ENCODE measurements at places on chromosomes 11 and 22. TPM values are rescaled to one million over a fixed set of nuclear protein-coding genes. Genes with fewer than 3 reads are reported as not detected.

PGA4 gene
- not detected for total RNA-seq

DNA sequence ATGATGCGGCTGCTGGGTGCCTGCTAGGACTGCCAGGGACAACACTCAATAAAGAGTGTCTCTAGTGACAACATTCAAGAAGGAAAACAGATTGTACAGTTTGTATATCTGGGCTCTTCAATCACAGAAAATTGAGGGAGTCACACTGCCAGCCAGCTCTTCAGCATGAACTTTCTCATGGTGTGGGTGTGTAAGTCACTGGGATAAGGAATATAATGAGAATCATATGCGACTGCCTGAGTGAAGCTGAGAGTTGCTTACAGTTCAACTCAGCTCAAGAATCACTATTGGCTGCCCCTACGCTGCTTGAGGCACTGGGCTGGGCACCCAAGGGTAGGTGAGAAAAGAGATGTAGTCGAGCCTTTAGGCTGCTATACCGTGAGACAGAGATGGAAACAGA is 328.1 kb upstream of the PITPNB start:
- no peak overlapping the region for H3K4me3 ChIP-seq
- peaks cover 3% of the 10 kb centered on the region for H3K27me3 ChIP-seq
- no peak overlapping the region for H3K27ac ChIP-seq
- DNase-seq: no peak
- no peaks in the 10 kb centered on the region for H3K4me1 ChIP-seq

IL17REL gene
- total RNA-seq: not detected

KCNC1 gene
- total RNA-seq: not detected

DNA sequence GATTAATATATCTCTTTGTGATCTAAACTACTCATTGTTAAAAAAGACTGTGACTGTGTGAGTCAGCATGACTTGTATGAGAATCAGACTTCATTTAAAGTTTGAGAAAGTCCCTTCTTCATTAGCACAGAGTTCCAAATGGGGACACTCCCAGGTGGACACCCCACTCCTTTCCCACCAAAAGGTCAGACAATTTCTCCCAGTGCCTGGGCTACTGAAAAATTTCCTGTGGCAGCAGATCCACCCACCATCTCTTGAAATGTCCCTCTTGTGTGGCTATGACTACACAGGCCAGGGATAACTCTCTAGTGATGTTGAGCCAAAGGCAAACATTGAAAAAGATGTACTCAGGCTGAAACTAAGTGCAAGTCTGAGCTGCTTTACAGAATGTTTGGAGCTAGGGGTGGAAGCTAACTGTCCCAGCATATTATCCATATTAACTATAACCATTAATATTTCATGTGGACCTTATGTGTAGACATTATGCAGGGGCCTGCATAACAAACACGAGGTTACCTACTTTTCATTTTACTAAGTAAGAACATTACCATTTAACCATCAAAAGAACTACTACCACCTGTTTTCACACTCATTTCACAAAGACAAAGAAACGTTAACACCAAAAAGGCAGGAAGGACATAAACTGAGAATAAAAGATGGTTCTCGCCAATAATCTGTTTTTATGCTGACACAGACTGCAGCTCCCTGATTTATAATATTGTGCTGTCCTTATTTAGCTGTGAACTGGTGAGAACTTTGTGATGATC is 44.8 kb downstream of the MMP20 start:
- H3K36me3 ChIP-seq: peaks cover 9% of the 10 kb centered on the region
- no peaks in the 10 kb centered on the region for H3K27me3 ChIP-seq
- peaks cover 25% of the 10 kb centered on the region for H3K4me1 ChIP-seq
- no peak overlapping the region for H3K27ac ChIP-seq

GRCh38 chr11:76588455-76589325 is 81.9 kb downstream of the LRRC32 start:
- peaks cover 13% of the 10 kb centered on the region for H3K36me3 ChIP-seq
- peaks cover 64% of the 10 kb centered on the region for H3K4me1 ChIP-seq
- H3K27me3 ChIP-seq: no peaks in the 10 kb centered on the region
- H3K4me3 ChIP-seq: no peak overlapping the region
- peak; percentile 80 for DNase-seq

GRCh38 chr22:42958937-42959336 is 56.0 kb downstream of the PACSIN2 start:
- no peak overlapping the region for H3K4me3 ChIP-seq
- DNase-seq: no peak
- H3K4me1 ChIP-seq: peaks cover 40% of the 10 kb centered on the region
- peak overlapping the region; percentile 14 for H3K27ac ChIP-seq

KRTAP5-1 gene
- not detected for total RNA-seq

GSTT2B gene
- not detected for total RNA-seq

DNA sequence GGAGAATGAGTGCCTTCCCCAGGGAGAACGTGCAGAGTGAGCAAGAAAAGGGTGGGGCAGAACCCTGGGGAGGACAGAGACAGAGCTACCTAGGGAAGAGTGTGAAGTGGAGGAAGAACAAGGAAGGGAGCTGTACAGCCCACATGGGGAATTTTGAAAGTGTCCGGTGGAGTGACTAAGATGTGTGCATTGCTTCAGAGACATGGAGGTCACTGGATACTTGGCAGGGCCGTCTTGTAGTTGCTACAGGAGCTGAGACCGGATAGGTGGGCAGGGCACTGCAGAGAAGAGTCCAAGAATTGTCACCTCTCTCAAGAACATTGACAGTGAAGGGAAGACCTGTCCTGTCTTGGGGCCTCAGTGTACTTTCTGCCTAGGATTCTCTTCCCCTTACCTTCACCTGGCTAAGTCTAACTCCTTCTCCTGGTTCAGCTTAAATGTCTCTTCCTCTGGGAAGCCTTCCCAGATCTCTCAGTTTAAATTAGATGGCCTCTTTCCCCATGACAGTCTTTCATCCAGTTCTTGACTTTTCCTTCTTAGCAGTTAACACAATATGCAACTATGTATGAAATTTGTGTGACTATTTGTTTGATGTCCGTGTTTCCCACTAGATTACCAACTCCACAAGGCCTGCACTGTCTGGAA is 9.2 kb upstream of the P2RY6 start:
- no peak overlapping the region for H3K4me3 ChIP-seq
- no peaks in the 10 kb centered on the region for H3K4me1 ChIP-seq
- no peak overlapping the region for H3K27ac ChIP-seq
- peaks cover 50% of the 10 kb centered on the region for H3K27me3 ChIP-seq
- no peak for DNase-seq

AGBL2 gene
- total RNA-seq: 7.8 TPM

DNA sequence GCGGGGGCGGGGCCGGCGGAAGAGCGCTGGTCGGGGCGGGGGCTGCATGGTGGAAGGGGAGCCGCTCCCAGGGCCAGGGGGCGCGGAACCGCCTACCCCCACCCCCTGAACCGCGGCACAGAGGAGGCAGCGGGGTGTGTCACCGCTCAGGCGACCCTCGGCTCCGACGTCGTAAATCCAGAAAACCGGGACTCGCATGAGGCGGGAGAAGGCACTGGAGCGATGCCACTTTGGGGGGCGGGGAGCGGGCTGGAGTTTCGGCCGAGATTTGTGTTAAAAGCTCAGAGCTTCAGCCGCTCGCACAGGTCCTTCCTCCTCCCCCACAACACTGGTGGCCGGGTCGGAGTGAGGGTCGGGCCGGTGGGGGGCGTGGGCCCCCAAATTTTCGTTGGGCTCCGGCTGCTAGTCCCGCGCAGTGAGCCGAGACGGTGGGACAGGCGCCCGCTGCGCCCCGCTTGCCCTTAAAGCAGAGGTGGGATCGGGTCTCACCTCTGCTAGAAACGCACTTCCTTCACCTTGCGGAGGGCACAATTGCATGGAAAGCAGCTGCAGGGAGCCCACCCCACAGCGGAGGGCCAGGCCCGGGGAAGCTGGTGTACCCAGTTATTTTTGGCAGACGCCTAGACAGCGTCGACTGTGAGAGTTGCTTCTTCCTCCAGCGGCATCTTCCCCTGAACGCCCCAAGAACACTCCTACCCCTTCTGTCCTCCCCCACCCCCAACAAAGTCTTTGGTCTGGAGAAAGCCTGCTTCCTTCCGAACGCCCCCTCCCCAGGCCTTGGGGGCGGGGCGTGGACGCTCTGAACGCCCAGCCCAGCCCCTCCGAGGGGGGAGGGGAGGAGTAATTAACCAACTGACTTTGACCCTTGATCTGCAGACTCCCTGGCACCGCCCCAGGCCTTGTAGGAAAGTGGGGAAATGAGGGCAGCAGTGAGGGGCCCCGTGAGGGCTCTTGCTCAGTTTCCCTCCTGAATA is 1.1 kb downstream of the OVOL1 start:
- no peak overlapping the region for H3K27ac ChIP-seq
- no peaks in the 10 kb centered on the region for H3K36me3 ChIP-seq
- H3K4me1 ChIP-seq: peaks cover 51% of the 10 kb centered on the region
- H3K27me3 ChIP-seq: peaks cover 49% of the 10 kb centered on the region
- peak overlapping the region; percentile 56 for H3K4me3 ChIP-seq
- DNase-seq: no peak

PRR33 gene
- not detected for total RNA-seq

DNA sequence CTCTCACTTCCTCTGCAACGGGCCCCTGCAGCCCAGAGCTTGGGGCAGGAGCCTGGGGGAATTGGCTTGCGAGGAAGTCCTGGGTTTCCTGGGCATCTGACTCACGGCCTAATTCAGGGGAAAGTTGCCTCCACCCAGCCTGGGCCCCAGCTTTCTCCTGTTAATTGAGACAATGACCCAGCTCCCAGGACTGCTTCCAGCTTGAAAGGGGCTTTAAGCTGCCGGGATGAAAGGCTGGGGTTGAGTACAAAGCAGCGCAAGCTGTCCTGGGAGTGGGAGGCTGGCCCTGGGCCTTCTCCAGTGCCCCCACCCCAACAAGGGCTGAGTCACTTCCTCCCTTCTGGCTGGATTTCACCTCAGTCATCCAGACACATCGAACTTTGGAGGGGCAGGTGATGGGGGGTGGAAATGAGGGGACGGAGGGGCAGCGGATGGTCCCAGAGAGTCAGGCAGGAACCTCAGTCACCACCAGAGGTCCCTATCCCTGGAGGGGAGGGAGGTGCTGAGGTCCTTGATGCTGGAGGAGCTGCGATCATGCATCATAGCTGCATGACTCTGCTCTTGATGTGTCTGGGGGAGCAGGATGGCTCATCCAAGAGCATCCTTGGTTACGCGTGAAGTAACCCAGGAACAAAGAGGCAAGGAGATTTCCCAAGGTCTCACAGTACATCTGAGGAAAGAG is 30.1 kb upstream of the OAF start:
- no peak overlapping the region for H3K4me3 ChIP-seq
- no peaks in the 10 kb centered on the region for H3K36me3 ChIP-seq
- peaks cover 10% of the 10 kb centered on the region for H3K27me3 ChIP-seq
- no peak overlapping the region for H3K27ac ChIP-seq
- H3K4me1 ChIP-seq: no peaks in the 10 kb centered on the region
- peak; percentile 9 for DNase-seq

SLC15A3 gene
- total RNA-seq: 2.0 TPM

CARD18 gene
- not detected for total RNA-seq

DNA sequence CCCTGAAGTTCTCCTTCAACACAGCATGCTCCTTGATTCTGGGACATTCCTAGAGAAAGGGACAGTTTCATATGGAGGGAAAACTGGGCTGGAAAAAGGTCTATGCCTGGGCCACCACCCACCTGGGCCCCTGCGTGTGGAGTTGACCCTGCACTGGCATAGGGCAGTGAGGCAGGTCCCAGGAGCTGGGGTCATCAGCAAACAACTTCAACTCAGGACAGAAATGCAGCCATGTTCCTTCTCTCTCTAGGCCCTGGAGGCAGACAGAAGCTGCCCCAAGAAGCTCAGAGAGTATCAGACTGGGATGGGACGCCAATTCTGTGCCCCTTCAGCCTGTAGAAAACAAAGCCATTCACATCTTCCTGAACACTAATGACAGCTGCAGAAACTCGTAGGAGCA is 34.9 kb downstream of the RTL6 start:
- H3K4me1 ChIP-seq: peaks cover 23% of the 10 kb centered on the region
- H3K4me3 ChIP-seq: no peak overlapping the region
- no peak overlapping the region for H3K27ac ChIP-seq
- peak; percentile 11 for DNase-seq

DNA sequence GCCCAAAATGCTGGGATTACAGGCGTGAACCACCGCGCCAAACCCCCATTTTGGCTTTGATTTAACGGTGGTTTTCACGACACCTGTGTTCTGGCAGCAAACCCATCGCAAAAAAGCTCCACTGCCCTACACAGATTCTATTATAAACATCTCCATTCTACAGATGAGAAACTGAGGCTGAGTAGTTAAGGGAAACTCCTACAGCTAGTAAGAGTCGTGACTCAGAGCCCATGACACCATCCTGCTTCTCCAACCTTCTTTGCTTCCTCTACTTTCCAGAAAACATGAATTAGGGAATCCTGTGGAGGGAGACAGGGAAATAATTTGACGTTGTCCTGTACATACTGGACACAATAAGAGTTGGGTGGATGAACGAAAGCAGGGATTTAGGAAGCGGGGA is 429 bp upstream of the SNX15 start:
- no peak for DNase-seq
- peak overlapping the region; percentile 75 for H3K4me3 ChIP-seq
- peaks cover 9% of the 10 kb centered on the region for H3K36me3 ChIP-seq
- H3K27ac ChIP-seq: peak overlapping the region; percentile 91
- H3K27me3 ChIP-seq: peaks cover 2% of the 10 kb centered on the region

TMEM132A gene
- total RNA-seq: 0.47 TPM

DNA sequence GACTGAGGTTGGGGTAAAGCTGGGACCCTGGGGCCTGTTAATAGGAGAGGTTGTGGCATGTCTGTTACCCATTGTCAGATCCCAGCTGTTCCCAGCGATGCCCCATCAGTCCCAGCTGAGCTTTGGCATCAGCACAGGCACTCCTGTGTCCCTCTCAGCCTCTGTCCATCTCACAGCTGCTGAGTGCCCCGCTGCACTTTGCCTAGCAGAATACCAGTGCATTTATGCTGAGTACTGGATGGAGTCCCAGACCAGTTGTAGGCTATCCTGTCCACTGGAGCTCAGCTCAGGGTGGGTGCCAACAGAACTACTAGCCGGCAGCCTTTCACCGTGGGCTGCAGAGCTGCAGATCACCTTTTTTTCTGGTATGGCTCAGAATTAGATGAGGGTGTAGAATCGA is 9.9 kb downstream of the FXYD6 start:
- H3K36me3 ChIP-seq: no peaks in the 10 kb centered on the region
- no peak overlapping the region for H3K4me3 ChIP-seq
- H3K4me1 ChIP-seq: peaks cover 13% of the 10 kb centered on the region
- DNase-seq: no peak
- no peak overlapping the region for H3K27ac ChIP-seq
- peaks cover 26% of the 10 kb centered on the region for H3K27me3 ChIP-seq
